ENCODE measurements at places on chromosomes 16 and 17.

- DNase-seq, result no peak
These were observed 609.9 kb upstream of the SALL1 start for GRCh38 chr16:51761001-51761400.

GRCh38 chr16:89230255-89230654 lies 12.8 kb downstream of the ZNF778 start:
- DNase-seq, result no peak

- no peak for DNase-seq
These were observed 810.6 kb downstream of the CDH11 start for GRCh38 chr16:64311241-64311640.

DNA sequence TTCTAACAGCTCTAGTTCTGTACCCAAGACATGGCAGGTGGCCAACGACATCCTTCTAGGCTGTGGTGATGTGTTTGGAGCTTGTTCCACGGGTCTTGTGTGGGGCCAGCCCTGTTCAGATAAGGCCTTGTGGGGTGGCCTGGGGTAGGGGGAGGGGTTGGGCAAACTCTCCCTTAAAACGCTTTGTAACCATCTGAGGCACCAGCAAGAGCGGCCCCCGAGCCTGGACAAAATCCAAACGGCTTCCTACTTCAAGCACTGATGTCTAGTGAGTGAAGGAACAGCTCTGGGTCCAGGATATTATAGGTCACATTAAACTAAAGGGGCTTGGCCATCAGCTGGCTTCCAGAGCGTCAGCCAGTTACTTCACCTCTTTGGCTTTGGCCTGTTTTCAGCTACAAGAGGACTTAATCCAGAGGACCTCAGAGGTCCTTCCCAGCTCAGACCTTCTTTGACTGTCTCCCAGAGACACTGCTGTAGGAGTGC lies 11.9 kb downstream of the SERPINF1 start:
- DNase-seq, result no peak

GRCh38 chr17:79607940-79608623 lies 2.8 kb downstream of the RBFOX3 start:
- no peak for DNase-seq

DNA sequence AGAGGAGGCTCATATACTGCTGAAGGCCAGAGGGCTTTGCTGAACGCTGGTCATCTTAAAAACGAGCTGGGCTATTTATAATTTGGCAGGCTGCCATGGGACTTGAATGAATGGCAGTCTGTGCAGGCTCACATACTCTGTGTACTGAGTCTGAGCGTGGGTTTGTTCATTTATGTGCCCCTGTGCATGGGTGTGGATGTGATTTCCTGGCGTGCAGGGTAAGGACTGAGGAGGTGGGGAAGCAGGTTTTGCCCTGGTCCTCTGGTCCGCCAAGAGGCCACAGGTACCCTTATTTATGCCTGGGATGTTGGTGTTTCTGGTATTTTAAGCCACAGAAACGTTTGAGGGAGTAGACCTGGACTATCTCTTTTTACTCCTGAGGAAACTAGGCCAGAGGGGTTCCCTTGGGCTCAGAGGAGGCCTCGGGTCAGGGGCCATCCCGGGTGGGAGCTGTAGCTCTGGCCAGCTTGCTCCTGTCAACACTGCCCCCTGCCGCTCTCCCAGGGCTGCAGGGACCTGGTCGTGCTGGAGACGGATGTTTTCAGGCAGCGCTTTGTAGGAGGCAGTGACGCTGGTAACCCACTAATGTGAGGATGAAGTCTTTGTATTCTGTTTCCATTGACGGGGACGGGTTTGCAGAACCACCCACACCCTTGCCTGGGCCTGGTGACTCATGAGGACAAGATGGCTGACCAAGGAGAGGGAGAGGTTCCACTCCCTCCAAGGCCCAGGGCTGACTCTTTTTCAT lies 184.4 kb downstream of the MSI2 start:
- DNase-seq, result peak; percentile 56

GRCh38 chr17:47077576-47077975 lies 98.5 kb upstream of the RPRML start:
- DNase-seq, result no peak

DNA sequence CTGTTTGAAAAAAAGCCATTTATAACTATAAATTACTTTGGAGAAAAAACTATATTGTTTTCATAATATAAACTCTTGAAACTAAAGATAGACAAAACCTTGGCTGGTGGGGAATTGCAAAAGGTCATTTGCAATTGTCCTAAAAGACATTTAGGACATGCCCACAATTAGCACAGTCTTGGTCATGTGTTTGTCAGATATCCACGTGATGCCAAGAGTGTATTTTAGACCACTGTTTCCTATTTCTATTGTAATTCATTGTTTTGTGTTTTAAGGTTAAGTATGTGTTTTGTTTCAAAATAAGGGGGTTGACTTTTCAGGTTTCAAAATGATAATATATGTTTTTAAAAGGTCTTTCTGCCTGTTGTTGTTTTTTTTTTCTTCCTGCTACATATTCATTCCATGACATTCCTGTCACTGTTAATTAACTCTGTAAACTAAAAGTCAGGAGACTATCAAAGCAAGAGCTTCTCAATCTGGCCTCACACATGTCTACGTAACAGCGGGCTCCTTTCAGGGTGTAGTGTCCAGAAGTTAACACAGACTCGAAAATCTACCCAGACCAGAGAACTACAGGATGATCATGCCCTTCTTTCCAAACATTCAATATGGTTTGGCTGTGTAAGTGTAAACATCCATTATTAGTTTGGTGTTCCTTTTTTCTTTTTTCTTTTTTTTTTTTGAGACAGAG lies 58.7 kb downstream of the COG7 start:
- no peak for DNase-seq

DNA sequence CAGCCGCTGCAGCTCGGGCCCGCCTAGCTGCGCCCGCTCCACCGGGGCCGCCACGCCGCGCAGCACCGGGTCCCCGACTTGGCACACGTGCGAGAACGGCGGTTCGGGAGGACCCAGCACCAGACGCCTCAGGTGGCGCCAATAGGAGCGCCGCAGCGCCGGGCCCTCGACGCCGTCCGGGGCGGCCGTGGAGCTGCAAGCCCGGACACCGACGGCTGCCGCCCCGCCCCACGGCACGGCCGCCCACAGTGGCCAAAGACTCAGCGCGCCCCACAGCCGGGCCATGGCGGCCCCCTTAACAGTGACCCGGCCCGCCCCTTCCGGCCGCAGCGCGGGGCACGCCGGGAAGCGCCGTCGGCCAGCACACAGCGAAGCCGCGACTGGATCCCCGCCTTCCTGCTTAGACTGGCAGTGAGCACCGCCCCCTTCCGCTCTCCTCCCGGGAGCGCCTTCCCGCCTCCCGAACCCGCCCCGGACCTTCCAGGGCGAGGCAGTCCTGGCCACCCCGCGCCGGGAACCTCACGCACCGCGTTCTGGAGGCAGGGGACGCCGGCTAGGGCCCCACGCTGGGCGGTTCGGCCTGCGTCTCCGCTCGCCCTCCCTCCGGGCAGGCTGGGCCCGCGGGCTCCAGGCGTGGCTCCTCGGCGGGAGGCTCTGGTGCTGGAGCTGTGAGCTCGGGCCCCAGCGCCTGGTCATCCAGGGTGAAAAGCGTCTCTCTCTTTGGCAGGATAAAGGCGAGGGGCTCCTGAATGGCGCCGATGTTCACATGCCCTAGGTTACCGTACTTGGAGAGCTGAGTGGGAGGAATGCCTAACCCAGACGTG lies at the start of gene PDF:
Gene PDF, minus strand, starts transcription at position 303 of the 824 bp plus-strand sequence. Its CDS starts 18 bp downstream, at position 285.
- peak; percentile 79 for DNase-seq

DNA sequence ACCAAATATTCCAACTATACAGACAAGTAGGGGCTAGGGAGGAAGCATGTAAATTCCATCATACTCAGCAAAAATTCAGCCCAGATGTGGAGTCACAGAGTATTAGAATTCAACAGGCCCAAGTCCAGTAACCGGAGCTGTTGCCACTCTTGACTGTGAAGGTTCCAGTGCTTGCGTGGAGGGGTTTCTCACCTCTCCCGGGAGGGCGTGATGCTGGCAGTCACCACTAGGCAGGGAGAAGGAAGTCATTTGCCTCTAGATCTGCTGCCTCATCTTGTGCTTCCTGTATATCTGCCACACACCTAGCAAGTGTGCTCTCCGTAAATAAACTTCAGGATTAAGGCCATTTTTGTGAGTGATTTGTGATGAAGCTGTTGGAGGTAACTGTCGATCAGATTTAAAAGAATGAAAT lies 1.0 kb upstream of the CKLF start:
- peak; percentile 54 for DNase-seq

DNA sequence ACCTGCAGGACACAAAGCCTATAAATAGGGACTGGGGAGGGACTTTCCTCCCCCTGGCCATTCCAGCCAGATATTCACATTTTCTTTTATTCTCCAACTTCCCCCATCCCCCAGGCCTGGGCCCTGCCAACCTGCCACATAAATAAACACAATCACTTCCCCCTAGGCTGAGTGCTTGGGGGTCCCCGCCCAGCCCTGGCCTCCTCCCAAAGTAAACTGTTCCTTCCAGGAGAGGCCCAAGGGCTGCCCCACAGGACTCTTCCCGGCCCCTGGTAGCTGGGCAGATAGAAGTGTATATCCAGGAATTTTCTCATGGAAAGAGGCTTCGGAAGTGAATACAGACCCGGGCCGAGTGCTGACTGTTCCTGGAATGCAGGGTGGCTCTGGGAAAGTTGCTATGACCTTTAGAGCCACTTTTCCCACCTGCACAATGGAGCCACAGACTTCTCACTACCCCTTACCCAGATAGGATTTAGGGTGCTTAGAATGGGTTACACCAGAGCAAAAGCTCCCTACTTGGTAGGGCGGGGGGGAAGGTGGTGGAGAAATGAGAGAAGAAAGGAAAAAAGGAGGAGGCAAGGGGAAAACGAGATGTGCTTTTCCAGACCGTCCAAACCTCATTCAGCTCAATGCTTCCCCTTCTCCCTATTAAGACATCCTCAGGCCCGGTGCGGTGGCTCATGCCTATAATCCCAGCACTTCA lies 8.5 kb downstream of the CSF3 start:
- DNase-seq, result no peak

- no peak for DNase-seq
These were observed 1.5 kb upstream of the RNF112 start for GRCh38 chr17:19409509-19409908.

- no peak for DNase-seq
These were observed 53.9 kb upstream of the NETO2 start for GRCh38 chr16:47197536-47198179.

GRCh38 chr16:75096656-75097055 lies 19.9 kb downstream of the LDHD start:
- DNase-seq, result no peak

GRCh38 chr16:9946022-9946720 lies 236.1 kb downstream of the GRIN2A start:
- DNase-seq, result no peak

GRCh38 chr17:70166615-70167014 lies 2.7 kb upstream of the KCNJ2 start:
- no peak for DNase-seq

GRCh38 chr16:86243571-86244154 lies 266.7 kb upstream of the FOXF1 start:
- no peak for DNase-seq

DNA sequence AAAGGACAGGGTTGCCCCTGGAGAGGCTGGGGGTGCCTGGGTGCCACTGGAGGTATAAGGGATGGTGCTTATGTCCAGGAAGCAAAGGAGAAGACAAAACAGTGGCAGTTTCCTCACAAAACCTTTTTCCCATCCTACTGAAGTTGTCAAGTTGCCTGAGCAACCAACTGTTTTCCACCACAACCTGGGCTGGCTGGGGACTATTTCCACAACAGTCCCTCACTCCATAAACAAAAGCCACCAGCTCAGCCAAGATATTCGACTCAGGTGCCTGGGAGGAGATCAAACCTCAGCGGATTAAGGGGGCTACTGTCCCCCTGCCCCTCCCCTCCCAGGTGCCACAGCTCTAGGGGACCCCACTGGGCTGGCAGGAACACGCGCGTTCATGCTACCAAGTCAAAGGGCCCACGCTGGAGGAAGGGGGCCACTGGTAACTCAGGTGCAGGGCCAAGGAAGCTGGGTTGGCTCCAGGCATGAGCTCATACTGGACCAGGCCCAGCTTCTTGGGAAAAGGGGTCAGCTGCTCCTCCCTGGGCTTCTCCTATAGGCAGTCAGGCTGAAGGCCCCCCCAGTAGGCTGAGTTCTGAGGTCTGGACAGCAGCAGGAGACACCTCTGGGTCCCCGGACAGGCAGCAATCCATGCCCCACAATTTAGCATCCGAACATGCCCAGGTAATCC lies 45.7 kb upstream of the MRPS23 start:
- DNase-seq, result no peak

DNA sequence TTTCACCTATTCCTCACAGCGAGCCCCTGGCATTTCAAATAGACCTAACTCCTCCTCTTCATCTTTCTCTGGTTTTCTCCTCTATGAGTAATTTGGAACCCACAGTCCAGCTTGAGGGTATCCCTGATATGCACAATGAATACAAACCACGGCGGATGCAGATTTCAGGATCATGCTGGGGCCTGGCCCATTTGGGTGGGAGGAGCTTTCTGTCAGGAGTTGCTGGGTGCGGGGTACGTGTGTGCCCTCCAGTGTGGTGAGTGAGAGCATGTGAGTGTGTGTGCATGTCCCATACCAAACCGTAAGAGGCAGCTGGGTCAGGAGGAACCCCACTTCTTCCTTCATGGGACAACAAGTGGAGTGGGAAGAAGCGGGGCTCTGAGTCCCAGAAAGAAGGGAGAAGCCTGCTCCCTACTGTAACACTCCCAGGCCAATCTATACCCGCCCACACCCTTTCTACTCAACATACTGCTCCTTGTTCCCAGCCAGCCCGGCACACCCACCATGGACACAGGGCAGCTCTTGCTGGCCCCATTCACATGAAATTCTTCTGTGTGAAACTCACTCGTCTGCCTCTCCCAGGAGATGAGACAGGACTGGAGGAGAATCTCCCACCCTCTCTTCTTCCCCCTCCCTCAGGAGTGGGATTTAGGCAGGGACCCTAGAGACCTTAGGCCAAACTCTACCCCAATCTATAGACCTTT lies 18.4 kb downstream of the CNTNAP1 start:
- DNase-seq, result no peak

- DNase-seq, result peak; percentile 25
These were observed 823 bp downstream of the TNRC6C start for GRCh38 chr17:77959126-77959925.

GRCh38 chr16:75948886-75949285 lies 222.6 kb upstream of the CPHXL start:
- no peak for DNase-seq

DNA sequence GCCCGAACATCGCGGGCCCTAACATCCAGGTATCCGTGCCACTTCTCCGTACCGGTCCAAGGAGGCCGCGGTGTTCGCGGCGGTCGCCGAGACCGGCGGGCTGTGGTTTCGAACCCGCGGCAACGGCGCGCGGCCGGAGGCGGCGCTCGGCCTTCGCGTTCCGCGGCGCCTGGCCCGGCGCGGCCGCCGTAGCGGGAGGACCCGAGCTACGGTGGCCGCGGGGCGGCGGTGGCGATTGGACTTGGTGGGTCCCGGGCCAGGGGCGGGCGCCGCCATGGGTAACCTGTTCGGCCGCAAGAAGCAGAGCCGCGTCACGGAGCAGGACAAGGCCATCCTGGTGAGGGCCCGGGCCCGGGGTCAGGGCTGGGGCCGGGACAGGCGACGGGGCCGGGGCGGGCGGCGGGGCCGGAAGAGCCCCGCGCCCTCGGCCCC lies at the start of gene CHMP6:
Gene CHMP6, plus strand, starts transcription at position 197 of the 432 bp plus-strand sequence. Its CDS starts 78 bp downstream, at position 275.
- DNase-seq, result peak; percentile 60

DNA sequence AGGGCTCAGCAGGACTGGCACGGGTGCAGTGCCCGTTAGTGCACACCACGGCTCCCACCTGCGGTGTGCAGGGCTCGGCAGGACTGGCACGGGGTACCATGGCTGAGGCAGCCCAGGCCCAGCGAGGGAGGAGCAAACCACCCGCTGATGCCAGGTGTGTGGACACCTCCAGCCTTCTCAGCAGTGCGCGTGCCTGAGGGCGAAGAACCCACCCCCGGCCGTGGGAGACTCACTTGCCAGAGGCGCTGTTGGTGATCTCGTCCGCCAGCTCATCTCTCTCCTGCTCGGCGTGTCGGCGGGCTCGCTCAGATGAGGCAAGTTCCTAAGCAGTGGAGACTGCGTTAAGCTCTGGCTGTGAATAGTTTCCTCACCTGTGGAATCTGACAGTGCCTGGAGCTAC lies 45.4 kb downstream of the NDEL1 start:
- no peak for DNase-seq

Data from activated gamma-delta T cell treated with Interleukin-2 at 50 U/mL for 16 hours (primary cell).